Fibroblast of skin of left quadriceps (primary cell): ENCODE measurements at places on chromosomes 12 and 14.

- DNase-seq, result no peak
Measured at GRCh38 chr14:81447021-81447764, 47.1 kb upstream of the STON2 start.

- no peak for DNase-seq
Measured at GRCh38 chr14:91233936-91234790, 10.3 kb downstream of the GPR68 start.

GRCh38 chr14:74669256-74669655 is 43.6 kb downstream of the AREL1 start:
- DNase-seq, result no peak

GRCh38 chr12:98408681-98409080 is 106.7 kb upstream of the TMPO start:
- no peak for DNase-seq

DNA sequence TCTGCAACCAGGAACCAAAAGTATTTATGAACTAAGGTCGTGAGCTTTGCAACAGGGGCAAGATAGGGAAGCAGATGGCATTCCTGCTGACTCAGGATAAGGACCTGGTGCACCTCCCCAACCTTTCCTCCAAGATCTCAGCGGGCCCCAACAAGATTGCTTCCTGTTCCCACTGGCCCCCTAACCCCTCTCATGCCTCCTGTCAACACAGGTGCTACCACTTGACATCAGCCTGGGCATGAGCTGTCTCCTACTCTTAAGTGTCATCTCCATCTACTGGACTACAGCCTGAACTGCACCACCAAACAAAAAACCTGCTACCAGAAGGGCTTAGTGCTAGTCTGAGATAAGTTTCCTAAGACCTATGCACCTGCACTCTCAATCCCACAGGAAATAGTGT is 32.7 kb downstream of the MED6 start:
- no peak for DNase-seq

- DNase-seq, result no peak
Measured at GRCh38 chr14:33716921-33717320, 234.0 kb downstream of the EGLN3 start.

DNA sequence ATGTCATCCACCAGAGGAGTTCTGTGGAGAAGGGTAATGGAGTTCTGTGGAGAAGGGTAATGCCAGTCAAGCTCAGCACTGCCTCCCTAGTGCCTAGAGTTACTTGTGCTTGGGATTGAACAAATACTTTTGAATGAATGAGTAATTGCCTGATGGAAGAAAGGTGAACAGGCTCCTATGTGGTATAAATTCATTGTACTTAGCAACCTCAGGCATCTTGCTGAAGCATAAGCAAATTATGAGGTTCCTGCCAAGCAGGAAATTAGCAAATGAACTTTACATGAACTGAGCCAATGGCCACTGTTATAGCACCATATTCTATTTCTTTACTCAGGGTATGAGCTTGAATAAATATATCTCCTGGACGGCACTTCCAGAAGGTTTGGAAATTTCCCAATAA is 1047.2 kb downstream of the SLC6A15 start:
- DNase-seq, result no peak

GRCh38 chr12:115597157-115597712 is 680.3 kb downstream of the MED13L start:
- peak; percentile 20 for DNase-seq

DNA sequence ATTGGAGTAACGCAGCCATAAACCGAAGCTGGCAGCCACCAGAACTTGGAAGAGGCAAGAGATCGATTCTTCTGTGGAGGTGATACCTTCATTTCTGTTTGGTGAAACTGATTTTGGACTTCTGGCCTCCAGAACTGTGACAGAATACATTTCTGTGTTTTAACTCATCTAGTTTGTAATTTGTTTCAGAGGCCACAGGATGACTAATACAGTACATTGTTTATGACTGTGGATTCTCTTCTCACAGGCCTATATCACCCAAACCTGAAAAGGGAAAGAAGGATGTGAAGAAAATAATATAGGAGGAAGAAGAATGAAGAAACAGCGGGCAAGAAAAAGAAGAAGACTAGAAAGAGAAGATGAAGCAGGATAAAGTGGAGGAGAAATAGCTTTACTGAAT is 263.8 kb upstream of the DIO2 start:
- DNase-seq, result no peak

DNA sequence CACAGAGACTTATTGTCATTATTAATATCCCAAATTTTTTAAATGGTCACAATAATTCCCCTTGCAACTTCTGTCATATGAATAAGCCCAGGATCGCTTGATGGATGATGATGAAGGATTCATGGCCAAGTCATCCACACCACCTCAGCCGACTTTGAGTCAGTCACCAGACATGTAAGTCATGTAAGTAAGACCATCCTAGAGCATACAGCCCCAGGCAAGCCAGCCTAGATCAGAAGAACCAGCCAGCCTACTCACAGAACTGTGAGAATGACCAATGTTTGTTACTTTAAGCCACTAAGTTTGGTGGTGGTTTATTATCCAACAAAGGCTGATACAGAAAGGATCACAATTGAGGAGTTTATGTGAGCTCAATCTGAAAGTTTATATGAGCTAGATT is 341.8 kb downstream of the NRXN3 start:
- no peak for DNase-seq

DNA sequence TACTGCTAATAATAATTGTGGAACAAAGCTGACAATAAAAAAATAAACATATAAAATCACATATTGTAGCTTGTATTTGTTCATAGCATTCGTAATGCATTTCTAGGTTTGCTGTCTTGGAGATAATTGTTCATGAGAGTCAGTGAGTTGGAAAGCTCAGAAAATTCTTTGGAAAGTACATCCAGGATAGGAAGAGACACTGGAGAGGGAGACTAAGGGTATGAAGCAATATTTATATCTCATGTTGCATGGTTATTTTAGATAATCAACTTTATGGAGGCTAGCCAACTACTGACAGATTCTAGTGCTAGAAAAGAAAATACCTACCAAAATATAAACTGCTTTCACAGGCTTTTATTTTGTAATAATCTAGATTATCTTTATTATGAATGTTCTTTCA is 1095.2 kb downstream of the FSCB start:
- no peak for DNase-seq

DNA sequence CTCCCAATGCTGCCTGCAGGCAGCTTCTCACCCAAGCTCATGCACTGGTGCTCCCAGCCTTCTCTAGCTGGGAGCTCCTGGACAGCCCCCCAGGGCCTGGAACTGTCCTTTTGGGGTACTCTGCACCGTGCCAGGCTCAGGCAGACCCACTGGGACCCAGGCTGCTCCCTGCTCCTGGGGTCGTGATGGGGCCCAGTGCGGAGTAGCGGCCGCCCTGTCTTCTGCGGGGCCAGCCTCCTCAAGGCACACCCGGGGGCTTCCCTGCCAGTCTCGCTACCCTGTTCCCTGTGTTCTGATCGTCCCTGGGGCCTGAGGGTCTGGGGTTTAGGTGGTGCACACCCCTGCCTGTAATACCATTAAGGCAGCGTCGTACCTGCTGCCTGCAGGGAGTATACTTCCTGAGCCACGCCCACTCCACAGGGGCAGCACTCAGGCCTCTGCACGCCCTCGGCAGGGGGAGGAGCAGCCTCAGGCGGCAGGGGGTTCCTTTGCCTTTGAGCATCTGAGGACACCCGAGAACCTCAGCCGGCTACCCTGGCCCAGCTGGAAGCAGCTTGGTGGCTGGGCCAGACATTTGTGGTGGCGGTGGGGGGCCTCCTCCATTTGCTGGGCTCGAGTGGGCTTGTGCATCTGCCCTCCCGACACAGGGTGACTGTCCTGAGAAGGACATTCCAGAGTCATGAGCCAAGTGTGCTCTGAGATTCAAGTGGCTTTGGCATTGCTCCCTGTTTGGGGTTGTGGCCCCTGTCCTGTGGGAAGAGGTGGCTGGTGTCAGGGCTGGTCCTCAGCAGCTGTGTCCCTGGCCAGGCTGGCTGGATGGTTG is 9.2 kb upstream of the CRIP2 start:
- DNase-seq, result no peak

- DNase-seq, result no peak
Measured at GRCh38 chr12:106138357-106138632, 459 bp downstream of the NUAK1 start.

DNA sequence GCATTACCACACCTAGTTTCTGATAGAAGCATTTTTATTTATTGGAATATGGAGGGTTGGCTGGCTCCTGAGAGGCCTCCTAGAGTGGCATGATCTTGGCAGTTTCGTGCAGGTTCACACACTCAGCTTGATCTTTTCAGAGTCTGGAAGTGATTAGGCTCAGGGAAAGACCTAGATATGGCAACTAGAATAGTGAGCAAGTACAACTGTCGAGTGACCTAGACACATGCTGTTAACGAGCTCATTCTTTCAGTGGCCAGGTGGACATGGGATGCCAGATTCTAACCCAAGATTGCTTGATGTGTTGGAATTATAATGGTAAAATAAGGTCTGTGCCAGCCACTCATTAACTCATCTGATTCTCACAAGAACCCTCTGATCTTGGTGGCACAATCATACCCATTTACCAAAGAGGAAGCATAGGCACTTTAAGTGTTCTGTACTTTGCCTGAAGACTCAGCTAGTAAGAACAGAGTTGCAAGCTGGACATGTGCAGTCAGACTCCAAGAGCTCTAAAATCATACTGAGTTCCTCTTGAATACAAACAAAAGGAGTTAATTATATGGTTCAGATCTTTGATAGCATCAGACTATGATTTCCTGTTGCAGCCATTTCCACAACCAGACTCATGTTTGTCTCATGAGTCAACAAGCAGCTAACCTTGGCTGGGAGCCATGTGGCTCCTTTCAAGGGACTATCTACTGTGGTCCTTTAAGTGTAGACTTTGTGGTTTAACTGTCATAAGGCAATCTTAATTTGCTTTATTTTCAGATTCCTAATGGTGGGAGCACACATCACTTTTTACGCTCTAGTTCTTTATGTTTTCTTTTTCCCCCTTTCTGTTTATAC is 144.2 kb downstream of the PLEKHA5 start:
- peak; percentile 98 for DNase-seq
